ENCODE measurements at places on chromosomes 7 and 10.

- no peak for DNase-seq
Measured at GRCh38 chr10:113475381-113475807, 77.5 kb upstream of the HABP2 start.

GRCh38 chr7:141648276-141649114, 53.5 kb downstream of the DENND11 start:
- DNase-seq = no peak

- DNase-seq = no peak
Measured at GRCh38 chr7:114519240-114519639, 104.6 kb downstream of the FOXP2 start.

- no peak for DNase-seq
Measured at GRCh38 chr10:60044971-60045370, 138.6 kb upstream of the CCDC6 start.

DNA sequence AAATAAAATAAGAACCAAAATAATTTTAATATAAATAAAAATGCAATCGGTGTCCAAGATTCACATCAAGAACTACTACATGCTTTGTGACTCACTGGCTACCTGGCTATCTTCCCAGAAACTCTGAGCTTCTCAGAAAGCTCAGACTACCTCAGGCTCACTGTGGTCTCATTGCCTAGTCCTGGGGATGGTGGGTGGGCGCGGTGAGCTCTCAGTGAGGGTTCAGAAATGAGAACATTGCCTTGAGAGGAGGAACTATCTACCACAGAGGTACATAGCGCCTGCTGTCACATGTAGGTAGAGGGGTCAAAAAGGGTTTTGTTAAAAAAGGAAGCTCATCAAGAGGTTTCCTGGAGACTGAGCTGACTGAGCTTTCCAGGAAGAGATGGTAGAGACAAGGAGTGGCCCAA, 108.0 kb downstream of the WDFY4 start:
- DNase-seq = no peak
